T follicular helper cell (primary cell): ENCODE measurements at places on chromosomes 7 and 10.

DNA sequence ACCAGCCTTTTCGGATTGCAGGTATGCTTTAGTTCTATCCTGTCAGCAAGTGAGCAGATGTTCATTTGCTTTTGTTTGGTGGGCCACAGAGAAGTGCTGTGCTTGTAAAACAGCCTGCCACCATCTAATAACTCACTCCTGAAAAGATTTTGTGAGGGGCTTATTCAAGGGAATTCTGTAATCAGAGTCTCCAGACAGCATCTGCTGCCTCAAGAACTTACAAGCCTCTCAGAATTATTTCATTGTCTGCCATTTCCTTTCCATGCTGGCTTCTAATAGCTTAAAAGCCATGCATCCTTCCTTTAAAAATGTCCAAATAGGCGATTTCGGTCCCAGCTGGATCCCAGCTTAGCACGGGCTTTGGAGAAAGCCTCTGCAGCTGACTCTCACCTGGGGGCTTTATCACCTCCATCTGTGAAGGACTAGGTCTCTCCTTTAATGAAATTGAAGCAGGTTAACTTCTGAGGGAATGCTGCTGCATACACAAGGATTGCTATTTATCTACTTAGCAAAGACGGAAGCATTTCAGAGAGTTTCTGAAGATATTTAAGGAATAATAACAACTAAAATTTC is 48.0 kb downstream of the MALRD1 start:
- DNase-seq = no peak

DNA sequence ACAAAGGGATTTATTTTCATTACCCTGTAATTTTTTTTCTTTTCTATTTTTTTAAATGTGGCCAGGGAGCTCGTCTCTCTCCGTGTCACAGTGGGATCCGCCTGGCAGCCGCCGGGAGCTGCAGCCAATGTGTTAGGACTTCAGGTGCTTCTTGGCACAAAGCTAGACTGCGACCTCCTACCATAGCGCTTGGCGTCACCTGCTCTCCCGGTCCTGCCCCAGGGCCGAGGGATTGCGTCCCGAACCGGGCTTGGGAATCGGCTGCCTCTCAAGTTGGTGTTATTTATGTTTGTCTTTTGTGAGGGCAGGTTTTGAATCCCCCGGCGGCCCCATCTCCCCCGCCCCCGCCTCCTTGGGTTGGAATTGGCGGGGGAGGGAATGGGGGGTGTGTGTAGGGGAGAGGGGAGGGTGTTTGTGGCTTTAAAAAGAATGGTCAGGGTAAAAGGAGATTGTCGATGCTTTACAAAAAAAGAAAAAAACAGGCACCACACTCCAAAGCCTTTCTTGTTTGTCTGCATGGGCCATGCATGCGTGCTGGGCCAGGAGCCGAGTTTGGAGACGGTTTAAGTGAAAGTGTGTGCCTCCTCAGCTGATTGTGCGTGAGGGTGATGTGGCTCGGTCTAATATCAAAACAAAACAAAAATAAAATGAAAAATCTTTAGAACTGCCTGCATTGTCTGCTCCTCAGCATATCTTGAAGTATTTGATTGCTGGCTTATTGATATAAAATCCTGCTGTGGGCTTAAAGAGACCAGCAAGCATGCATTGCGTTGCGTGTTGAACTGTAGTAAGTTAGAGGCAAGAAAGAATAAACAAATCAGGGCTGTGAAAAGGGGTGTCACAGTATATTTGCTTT is 1.2 kb downstream of the PPP1R9A start:
- DNase-seq = no peak

DNA sequence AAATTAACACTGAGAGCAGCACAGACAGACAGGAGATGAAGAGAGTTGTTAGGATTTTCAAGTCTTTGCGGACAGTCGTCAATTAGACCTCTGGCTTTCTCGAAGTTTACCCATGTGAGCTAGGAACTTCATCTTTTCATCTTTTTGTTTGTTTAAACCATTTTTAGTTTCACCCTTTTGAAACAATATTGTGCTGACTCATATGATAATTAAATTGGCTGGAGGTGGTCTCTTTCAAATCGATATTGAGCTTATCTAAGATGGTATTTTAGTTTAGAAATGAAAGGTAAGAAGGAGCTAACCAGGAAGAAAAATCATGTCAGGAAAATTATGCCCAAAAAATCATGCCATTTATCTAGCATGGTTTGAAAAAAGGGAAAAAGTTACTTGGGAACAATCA is 415.8 kb upstream of the SEMA3A start:
- DNase-seq = no peak

DNA sequence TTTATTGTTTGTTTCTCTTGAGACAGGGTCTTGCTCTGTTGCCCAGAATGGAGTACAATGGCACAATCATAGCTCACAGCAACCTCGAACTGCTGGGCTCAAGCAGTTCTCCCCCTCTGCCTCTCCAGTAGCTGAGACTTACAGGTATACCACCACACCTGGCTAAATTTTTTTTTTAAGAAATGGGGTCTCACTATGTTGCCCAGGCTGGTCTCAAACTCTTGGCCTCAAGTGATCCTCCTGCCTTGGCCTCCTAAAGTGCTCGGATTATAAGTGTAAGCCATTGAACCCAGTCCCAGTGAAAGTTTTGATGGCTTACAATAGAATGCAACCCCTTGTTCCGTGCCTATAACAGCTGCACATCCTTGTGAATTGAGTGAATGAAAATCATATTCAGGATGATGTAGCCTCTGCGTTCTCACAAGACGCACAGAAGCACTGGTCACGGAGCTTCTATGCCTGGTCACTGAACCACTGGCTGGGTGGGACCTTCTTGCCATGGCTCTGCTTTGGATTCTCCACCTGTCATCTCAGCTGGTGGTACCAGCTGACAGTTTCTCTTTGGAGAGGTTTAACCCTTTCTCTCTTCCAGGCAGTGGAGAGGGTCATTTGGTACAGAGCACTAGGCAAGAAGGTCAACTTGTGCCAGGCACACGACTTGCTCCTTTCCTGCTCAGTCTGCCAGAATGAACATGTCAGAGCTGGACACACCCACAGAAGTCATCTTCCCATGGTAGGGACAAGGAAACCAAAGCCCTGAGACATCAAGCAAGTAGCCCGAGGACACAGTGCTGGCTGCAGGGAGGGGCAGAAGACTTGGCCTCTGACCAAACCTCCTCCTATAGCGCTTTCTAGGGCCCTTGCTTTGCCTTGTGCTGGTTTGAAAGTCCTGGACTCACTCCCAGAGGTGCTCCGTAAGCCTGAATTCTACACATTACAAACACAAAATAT is 89.6 kb downstream of the ATXN7L1 start:
- no peak for DNase-seq

DNA sequence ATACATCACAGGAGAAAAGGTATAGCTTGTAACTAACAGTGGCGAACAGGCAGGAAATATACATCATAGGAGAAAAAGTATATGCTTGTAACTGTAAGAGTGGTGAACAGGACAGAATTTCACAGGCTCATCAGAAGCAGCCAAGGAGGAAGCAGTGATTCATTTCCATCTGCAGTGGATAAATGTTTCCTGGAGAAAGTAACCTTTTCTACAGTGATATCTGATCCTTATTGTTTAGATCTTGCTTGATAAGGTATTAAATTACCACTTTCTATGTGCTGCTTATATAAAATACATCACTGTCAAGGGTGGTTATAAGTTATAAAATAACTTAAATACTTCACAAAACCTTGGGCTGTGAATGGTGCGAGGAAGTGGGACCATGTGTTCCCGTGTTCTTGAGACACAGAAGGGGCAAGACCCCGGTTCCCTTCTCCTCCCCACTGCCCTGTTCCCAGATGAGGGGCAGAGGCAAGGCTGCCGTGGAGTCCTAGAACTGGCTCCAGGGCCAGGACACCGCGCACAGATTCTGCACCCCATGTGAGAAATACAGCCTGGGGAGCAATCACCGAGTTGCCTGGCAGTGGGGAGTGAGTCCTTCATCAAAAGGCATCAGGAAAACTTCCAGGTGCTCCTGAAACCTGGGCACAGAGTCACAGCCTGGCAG is 135.2 kb downstream of the DIP2C start:
- no peak for DNase-seq

DNA sequence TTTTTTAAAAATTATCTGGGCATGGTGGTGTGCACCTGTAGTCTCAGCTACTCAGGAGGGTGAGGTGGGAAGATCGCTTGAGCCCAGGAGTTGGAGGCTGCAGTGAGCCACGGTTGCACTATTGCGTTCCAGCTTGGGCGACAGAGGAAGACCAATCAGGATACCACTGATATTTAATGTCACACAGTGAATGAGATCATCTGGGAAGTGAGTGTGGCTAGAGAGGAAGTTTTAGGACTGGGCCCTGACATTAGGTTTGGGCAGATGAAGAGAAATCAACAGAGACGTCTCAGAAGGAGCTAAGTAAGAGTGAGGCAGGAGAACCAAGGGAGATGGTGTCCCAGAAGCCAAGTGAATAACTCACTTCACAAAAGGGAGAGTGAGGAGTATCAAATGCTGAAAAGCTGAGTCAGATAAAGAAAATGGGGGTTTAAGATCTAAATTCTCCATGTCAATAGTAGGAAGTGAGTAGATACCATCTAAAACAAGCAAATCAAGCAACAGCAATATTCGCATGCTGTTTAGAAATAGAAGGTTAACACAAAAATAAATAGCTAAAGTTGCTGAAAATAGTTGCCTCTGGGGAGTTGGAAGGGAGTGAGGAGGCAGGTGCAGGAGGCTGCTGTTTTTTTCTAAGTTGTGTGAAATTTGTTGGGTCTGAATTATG is 11.5 kb downstream of the PILRA start:
- no peak for DNase-seq
